Fibroblast of villous mesenchyme (primary cell): ENCODE measurements at places on chromosomes 4 and X.

- DNase-seq, result no peak
These were observed 522.7 kb upstream of the HTR2C start for GRCh38 chrX:114061226-114061625.

- DNase-seq, result peak; percentile 83
These were observed 165.2 kb downstream of the SLC39A8 start for GRCh38 chr4:102180046-102180445.

GRCh38 chr4:6071191-6071958, 53.1 kb upstream of the C4orf50 start:
- no peak for DNase-seq

DNA sequence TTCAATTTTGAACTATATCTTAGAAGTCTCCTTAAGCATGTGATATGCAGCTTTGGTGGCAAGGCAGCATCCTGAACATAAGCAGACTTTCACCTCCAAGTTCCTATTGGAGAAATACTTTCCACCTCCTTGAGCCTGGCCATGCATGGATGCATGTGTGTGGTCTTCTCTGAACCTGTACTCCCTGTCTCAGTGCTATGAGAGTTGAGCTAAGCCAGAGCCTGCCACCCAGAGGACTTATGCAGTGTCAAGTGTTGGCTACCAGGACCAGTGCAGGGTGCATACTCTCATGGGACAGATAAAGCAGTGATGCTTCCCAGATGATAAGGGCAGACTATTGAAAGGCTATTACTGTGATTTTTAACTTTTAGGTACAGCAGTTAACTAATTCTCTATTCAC, 105.6 kb downstream of the TSPAN7 start:
- DNase-seq, result no peak

GRCh38 chrX:50402886-50403285, 67.7 kb downstream of the DGKK start:
- DNase-seq, result no peak

GRCh38 chrX:51759055-51759839, 16.0 kb downstream of the GSPT2 start:
- no peak for DNase-seq

- DNase-seq, result no peak
These were observed 34.7 kb downstream of the VSIG4 start for GRCh38 chrX:66004928-66005829.

GRCh38 chr4:61128682-61129081, 71.4 kb upstream of the ADGRL3 start:
- DNase-seq, result no peak

- no peak for DNase-seq
These were observed 64.4 kb upstream of the KLHL13 start for GRCh38 chrX:118181030-118181429.

- no peak for DNase-seq
These were observed 229.6 kb upstream of the DIAPH2 start for GRCh38 chrX:96455078-96455477.

DNA sequence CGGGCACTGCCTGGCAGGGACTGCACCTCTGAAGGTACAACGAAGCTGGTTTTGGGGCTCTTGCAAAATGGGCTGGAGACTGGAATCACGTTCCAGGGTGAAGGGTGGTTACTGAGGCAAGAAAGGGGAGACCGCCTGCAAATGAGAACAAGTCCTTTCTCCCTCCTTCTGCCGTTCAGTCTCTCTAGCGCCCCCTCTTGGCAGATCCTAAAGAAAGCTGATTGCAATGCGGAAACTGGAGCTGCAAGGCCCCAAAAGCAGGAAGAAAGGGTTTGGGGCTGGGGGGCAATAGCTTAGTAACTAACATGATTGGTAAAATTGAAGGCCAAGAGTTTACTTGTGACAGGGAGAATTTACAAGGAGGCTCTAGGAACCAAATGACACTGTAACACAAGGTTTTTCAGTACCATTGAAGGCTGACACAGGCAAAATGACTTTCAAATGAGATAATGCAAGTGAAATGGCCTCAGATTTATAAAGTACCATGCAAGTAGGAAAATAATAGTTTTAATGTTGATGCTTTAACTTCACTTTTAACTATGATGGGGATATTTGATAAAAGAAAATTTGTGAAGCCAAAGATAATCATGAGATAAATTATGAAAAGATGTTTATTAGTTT, 222.7 kb upstream of the HAND2 start:
- DNase-seq, result no peak

GRCh38 chrX:148923631-148924030, 423.2 kb downstream of the AFF2 start:
- DNase-seq, result no peak
